ENCODE measurements at places on chromosomes 2 and 18. TPM values are rescaled to one million over a fixed set of nuclear protein-coding genes. Genes with fewer than 3 reads are reported as not detected.

GRCh38 chr18:63961435-63961980 lies 8.4 kb upstream of the SERPINB8 start:
- H3K27ac ChIP-seq = no peak overlapping the region
- DNase-seq = no peak
- H3K36me3 ChIP-seq = no peaks in the 10 kb centered on the region
- H3K4me1 ChIP-seq = peaks cover 8% of the 10 kb centered on the region
- H3K27me3 ChIP-seq = no peaks in the 10 kb centered on the region

EFHD1 gene
- 0.47 TPM for total RNA-seq

- H3K27ac ChIP-seq = no peak overlapping the region
- no peaks in the 10 kb centered on the region for H3K36me3 ChIP-seq
- no peaks in the 10 kb centered on the region for H3K4me1 ChIP-seq
- no peak for DNase-seq
- H3K4me3 ChIP-seq = no peak overlapping the region
Observed at GRCh38 chr2:33042265-33042664, 95.5 kb downstream of the LTBP1 start.

GRCh38 chr2:113977660-113978523 lies 88.0 kb downstream of the ACTR3 start:
- H3K4me3 ChIP-seq = peak overlapping the region; percentile 32
- no peaks in the 10 kb centered on the region for H3K27me3 ChIP-seq
- peak; percentile 85 for DNase-seq
- H3K4me1 ChIP-seq = peaks cover 48% of the 10 kb centered on the region

GRCh38 chr2:82089518-82089917 lies 1785.0 kb upstream of the LRRTM1 start:
- DNase-seq = no peak
- no peak overlapping the region for H3K4me3 ChIP-seq
- no peaks in the 10 kb centered on the region for H3K27me3 ChIP-seq
- H3K4me1 ChIP-seq = no peaks in the 10 kb centered on the region
- no peak overlapping the region for H3K27ac ChIP-seq
- H3K36me3 ChIP-seq = no peaks in the 10 kb centered on the region

SDC1 gene
- 136 TPM for total RNA-seq

MC5R gene
- total RNA-seq = not detected

DNA sequence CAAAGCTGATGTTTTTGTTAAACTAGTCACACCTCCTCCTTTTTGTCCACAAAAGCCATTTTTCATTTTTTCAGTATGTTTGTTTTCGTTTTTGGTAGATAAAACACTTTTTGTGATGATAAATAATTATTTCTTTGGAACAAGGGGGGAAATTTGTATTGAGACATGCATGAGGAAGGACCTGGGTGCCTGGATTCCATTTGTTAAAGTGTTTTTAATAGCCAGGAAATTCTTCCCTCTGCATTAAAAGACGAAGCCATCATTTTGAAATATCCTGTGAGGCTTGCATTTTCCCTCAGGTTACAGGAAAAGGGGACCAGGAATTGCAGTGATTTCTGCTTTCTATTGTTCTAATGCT lies 52.1 kb upstream of the CTLA4 start:
- no peak for DNase-seq
- H3K4me3 ChIP-seq = no peak overlapping the region
- no peaks in the 10 kb centered on the region for H3K27me3 ChIP-seq
- H3K4me1 ChIP-seq = peaks cover 68% of the 10 kb centered on the region
- H3K36me3 ChIP-seq = peaks cover 14% of the 10 kb centered on the region

DNA sequence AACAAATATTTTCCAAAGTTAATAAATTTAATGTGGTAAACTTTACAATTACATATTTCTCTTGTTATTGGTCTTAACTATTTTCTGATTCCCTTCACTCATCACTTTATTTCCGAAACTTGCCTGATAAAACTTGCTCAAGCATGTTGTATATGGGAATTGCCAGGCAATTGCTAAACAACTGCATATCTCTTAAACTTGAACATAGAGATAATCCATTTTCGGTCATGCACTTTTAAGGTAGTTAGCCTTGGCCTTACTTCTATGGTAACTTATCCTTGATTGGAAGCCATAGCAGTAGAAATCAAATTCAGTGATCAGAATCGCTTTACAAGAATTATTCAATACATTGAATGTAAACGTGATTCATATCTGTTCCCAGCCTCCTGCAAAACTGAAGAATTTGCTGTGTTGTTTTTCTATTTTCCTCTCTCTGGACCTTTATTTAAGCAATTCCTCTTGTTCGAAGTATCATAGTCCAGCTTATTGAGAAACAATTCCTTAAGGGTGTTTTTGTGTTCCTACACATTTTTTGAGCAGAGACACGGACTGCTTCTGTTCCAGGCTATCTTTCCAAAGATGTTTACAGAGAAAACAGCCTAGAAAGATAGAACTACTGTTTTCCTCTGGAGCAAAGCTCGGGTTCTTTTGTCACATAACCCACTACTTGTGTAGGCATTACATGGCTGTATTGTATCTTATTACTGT lies 674.3 kb downstream of the IRS1 start:
- no peak overlapping the region for H3K4me3 ChIP-seq
- no peaks in the 10 kb centered on the region for H3K36me3 ChIP-seq
- no peak for DNase-seq
- no peaks in the 10 kb centered on the region for H3K27me3 ChIP-seq

DLX2 gene
- total RNA-seq = not detected

SPP2 gene
- total RNA-seq = not detected

GPR45 gene
- total RNA-seq = not detected

GRCh38 chr2:181947273-181947672 lies 38.4 kb upstream of the PPP1R1C start:
- DNase-seq = peak; percentile 29
- no peaks in the 10 kb centered on the region for H3K27me3 ChIP-seq
- peaks cover 5% of the 10 kb centered on the region for H3K36me3 ChIP-seq
- no peak overlapping the region for H3K4me3 ChIP-seq
- H3K4me1 ChIP-seq = peaks cover 63% of the 10 kb centered on the region
- peak overlapping the region; percentile 91 for H3K27ac ChIP-seq

DNA sequence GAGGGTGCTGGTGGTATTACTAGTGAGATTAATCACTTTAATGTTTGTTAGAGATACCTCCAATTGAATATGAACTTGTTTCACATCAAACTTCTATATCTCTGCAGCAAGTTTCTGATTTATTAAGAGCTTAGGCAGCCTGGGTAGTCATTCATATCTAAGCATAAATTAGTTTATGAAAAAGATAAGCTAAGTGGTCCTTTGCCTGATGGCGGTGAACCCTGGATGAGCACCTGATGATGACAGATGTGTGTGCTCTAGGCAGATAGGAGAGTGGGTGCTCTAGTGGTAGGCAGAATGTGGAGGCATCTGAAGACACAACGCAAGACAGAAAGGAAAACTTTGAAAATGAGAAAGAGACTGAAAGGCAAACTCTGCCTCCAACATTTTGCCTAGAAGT lies 5.0 kb downstream of the FKBP7 start:
- H3K27ac ChIP-seq = no peak overlapping the region
- H3K27me3 ChIP-seq = no peaks in the 10 kb centered on the region
- H3K4me3 ChIP-seq = no peak overlapping the region
- H3K36me3 ChIP-seq = peaks cover 9% of the 10 kb centered on the region
- no peak for DNase-seq

RBKS gene
- total RNA-seq = 2.3 TPM

DNA sequence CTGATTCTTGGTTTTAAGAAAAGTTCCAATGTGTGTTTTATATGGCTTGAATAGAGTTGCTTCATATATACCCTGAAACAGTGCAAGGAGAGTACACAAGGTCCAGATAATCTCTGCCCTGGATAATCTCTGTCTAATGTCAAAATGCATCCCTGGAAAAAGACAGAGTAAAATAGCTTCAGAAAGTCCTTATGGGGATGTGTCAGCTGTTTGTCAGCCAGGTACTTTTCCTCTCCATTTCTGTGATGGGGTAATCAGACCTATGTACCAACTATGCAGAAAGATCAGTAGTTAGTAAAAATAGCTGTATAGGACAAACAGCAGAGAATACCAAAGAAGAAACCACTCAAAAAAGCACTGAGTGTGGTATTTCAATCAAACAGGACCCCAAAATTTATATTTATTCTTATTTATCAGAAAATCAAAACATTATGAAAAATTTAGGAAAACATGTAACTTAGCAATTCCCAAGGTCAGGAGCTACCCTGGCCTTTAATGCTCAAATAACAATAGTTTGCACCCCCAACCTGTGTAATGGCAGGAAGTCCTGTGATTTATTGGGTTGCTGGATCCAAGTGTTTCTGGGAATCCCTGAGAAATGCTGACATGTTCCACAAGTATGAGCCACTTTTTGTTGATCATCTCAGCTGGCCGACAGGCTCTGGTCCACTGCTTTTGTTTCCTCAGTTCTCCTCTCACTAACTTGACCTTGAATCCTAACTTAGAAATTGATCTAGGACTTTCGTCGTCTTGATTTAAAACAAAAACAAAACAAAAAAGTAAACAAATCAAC lies 69.6 kb downstream of the MDH1 start:
- H3K4me3 ChIP-seq = no peak overlapping the region
- H3K27ac ChIP-seq = no peak overlapping the region
- H3K27me3 ChIP-seq = peaks cover 42% of the 10 kb centered on the region
- no peaks in the 10 kb centered on the region for H3K4me1 ChIP-seq

DNA sequence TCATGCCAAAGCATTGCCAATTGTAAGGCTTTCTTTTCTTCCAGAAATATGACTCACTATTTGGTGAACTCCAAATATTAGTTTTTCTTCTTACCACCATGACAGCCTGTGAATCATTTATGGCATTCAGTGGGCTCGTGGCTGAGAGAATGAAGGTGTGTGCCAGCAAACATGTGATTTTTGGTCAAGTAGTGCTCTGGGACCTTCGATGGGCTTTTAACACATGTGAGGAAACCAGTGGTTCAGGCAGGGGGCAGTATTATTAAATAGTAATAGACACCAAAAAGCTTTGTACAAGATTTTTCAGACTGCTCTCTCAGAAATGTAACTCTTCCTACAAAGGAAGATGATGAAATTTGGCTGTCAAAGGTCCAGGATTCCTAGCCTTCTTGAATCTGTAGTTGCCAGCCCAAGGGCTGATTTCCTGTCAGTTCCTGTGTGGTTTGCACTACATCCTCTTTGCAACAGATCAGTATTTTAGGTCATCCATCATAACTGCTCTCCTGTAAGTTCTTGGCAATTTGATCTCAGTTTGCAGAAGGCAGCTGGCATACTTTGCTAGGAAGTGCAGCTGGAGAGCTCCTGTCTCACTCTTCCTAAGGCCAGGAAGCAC lies 64.3 kb downstream of the BABAM2 start:
- H3K4me1 ChIP-seq = peaks cover 76% of the 10 kb centered on the region
- H3K36me3 ChIP-seq = peaks cover 8% of the 10 kb centered on the region
- H3K4me3 ChIP-seq = peak overlapping the region; percentile 37
- H3K27ac ChIP-seq = peak overlapping the region; percentile 89
- H3K27me3 ChIP-seq = no peaks in the 10 kb centered on the region

Measured in Calu3 (cell line).